Stimulated activated CD4-positive, alpha-beta T cell treated with anti-CD3 and anti-CD28 coated beads, Interleukin-2, amount 100 ng/mL, for 24 hours (primary cell): ENCODE measurements at places on chromosomes 7 and 10.

GRCh38 chr7:77351539-77352004 lies 64.6 kb downstream of the GSAP start:
- DNase-seq = peak; percentile 50

- no peak for DNase-seq
These were observed 58.7 kb downstream of the CREB3L2 start for GRCh38 chr7:137943132-137943551.

DNA sequence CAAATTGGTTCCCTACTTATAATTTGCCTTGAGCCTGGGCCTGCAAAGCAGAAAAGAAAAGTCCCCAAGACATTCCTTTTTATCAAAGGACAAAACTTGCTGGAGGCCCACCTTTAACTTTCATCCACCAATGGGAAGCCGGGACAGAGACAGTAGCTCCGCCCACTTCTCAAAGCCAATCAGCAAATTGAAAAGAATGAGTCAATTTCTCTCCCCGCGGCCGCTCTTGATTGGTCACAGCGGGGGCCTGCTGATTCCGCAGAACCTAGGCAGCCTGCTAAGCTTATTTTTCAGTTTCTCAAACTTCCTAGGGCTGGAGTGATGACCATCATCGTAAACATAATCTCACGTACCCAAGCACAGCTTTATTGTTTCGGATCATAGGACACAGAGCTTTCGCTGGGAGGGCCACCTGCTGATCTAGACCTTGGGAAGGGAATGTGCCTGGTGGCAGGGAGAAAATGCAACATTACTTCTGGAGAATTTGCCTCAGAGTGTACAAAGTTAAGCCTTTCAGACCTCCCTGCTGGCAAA lies at the start of gene SLC13A4:
TSS of gene SLC13A4 (minus strand) at position 51 of the 534 bp plus-strand sequence. CDS start 690 bp downstream, outside the sequence.
- DNase-seq = no peak

- no peak for DNase-seq
These were observed 52.7 kb upstream of the ELN start for GRCh38 chr7:73974948-73975926.

DNA sequence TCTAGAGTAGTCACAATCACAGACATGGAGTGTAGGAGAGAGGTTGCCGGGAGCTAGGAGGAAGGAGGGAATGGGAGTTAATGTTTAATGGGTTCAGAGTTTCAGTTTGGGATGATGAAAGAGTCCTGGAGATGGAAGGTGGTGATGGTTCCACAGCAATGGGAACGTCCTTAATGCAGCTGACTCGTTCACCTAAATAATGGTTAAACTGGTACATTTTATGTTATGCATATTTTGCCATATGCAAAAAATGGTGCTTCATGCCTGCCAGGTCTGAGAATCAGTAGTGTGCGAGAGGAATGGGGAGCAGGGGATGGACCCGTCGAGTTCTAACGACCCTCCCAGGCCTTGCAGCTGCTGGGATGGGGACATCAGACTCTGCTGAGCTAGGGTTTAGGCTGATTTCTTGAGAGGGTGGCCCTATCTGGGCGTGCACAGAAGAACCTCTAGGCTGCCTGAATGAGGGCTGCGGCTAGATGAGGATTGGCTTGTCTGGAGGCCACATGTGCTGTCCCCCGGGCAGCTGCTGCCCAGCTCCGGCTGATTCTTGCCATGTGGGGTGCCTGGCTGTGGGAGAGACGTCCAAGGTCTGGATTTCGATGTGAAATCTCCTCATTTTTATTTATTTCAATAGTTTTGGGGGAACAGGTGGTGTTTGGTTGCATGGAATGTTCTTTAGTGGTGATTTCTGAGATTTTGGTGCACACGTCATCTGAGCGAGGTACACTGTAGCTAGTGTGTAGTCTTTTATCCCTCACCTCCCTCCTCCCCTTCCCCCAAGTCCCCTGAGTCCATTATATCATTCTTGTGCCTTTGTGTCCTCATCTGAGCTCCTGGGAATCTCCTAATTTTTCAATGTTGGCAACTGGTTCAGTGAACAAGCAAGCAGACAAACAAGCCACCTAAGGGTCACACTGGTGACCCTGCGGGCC lies 116.0 kb downstream of the GRK5 start:
- DNase-seq = no peak

GRCh38 chr7:150481186-150481920 lies 30.9 kb downstream of the GIMAP8 start:
- no peak for DNase-seq

DNA sequence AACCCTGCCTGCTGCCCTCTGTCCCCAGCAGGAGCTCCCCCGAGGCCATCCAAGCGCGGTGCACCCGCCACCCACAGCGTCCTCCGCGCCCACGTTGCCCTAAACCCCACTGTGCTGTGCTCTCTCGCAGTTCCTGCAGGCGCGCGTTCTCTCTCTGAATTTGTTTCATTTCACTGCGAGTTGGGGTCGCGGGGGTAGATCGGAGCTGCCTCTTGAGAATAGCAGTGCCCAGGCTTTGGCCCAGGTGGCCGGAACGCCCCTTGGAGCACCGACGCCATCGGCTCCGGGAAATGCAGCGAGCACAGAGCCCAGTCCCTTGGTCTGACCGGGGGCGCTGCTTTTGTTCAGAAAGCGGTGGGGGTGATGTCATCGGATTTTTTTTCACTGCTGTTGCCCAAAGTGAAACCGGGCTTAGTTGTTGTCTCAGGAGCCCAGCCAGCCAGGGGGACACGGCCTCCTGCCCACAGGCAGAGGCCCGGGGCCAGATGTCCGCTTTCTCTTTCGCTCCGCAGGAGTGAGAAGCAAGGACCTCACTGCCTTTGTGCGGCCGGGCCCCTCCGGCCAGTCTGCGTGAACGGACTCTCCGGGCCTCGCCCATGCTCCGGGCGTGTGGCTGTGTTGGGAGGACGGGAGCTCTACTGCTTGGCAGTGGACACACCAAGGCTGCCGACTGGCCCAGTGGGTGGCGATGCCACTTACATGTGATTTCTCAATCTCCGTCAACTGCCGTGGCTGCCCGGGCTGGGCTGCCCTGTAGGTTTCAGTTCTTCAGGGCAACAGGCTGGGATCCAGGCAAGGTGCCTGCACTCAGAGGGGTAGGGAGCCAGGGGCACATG lies 43.1 kb downstream of the FOXK1 start:
- peak; percentile 36 for DNase-seq

DNA sequence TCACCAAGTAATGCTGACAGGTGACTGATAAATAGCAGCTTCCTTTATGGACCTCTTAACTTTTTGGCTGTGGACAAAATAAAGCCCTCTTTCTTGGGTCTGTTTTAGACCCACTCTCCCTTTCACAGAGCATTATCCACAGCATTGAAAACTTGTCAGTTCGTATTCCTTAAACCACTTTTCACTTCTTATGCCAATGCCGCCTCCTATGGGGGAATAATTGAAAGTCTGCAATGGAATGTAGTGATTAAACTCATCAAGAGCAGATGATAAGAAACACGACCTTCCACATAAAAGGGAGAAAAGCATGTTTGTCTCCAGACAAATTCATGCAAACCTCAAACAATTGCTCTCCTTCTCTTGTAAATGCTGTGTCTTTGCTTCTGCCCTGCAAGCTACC lies 153.4 kb downstream of the SORCS1 start:
- no peak for DNase-seq

DNA sequence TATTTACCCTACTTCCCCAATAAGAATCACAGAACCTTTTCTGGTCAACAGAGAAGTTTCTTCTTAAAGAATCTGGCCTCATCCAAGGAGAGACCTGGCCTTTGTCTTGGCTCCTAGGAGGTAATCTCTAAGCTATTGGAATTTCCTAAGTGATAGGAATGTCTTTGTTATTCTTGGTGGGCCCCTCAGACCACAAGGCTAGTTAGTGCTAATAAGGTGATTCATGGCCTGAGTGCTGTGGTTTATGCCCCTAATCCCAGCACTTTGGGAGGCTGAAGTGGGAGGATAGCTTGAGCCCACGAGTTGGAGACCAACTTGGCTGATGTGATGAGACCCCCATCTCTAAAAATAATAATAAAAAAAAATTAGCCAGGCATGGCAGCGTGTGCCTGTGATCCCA lies 60.0 kb upstream of the CYP2C18 start:
- DNase-seq = no peak

DNA sequence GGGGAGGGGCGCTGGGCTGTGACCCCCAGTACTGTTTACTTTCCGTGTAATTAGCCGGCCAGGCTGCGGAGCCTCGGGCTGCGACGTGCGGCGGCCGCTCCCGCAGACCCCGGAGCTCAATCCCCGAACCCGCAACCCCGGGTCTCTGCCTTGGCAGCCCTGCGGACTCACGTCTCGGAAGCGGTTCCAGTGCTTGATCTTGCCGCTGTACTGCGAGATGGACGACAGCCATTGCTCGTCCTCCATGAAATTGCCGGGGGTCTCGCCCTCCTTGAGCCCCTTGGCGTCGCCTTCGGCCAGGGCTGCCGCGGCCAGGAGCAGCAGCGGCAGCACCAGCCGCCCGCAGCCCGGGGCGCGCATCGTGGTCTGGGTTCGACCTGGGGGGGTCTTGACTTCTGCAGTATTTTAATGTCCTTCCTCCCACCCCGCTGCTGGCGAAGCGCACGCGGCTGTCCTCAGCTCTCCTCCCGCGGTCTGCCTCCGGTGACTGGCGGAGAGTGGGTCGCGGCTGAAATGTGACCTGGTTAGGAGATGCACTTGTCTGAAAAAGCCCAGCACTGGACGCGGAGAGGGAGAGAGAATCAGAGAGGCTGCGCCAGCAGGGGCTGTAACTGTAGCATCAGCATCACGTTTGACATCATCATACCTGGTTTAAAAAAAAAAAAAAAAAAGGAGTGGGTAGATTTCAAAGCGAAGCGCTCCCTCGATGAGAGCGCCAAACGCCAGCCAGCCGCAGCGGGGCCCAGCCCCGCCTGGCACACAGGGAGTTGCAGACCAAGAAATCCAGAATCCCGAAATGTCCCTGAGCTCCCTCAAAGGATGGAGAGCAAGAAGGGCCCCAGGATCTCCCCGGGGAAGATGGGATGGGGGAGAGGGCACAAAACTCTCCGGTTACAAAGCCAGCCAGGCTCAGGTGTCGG lies at the start of gene SPOCK2:
TSS of gene SPOCK2 (minus strand) at position 583 of the 920 bp plus-strand sequence. CDS start at position 360, 223 bp downstream.
- DNase-seq = peak; percentile 67

DNA sequence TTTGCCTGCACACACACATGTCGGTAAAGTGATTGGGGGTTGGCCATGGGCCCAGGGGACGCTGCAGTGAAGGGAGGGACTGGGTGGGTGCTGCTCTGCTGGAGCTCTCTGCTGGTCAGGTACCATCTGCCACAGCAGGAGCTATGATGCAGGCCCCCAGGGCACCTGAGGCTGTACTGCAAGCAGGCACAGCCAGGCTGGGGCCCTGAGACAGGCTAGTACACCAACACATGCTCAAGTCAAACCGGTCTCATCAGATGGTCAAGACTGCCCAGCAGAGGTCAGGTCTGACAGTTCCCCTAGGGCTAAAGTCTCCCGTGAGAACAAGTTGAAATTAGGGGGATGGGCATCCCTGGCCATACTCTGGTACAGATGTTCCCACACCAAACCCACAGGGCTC lies 118.3 kb upstream of the THSD7A start:
- DNase-seq = no peak

DNA sequence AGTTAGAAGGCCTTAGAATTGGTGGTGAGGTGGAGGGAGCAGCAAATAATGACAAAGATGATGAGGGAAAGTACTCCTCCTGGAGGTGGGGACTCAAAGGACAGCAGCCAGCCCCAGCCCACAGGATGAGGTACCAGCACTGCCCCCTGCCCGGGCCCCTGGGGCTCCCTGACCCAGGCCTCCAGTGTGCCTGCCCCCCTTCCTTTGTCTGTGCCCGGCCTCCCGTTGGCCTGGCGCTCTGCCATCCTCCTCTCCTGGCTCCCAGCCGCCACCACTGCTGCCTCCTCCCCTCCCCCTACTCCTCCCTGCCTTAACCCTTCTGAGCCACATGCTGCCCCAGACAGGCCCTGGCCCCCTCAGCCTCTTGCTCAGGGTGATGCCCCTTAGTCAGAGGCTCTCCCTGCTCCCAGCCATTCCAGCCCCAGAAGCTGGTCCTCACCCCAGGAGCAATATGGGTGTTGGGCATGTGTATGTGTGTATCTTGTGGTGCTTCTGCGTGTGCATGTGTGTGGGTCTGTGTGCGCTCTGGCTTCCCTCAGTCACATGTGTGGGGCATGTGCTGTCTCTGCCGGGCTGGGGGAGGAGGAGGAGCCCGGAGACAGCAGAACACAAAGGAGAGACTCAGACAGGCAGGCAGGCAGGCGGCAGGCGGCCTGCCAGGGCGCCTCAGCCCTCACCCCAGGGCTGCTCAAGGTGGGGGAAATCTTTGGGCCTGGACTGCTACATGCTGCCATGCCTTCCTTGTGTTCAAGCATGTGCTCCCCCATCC lies 2.6 kb downstream of the LDB1 start:
- DNase-seq = peak; percentile 67

DNA sequence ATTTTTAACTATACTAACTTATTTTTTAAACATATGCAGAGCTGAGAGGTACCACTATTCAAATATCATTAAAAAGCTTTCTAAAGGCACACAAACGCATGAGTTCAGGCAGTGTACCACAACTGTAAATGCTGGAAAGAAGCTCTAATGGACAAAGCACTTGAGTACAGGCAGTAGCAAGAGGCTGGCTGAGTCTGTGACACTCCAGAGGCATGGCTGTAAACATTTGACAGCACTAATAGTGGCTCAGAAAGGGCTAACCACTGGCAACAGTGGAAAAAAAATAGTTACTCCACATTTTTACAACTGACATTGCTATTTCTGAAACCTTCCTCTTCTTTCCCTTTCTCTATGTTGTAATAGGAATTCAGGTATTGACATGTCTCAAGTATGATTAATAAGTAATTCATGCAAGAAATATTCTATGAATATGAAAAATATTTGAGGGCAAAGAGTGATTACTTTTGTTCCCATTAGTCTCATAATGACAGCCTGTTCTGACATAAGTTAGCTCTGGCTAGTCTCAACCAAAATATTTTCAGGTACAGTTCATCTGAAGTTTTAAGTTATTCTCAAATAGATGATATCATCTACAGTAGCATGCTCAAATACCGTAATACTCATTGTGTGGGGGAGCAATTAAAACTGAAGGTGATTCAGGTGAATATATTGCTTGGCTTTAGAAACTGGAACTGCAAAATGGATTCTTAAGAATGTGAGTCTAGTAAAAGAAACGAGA lies 324.0 kb upstream of the POT1 start:
- no peak for DNase-seq
